ENCODE measurements at places on chromosomes 3 and 15.

GRCh38 chr3:72604328-72604727 is 243.9 kb downstream of the SHQ1 start:
- DNase-seq = no peak

GRCh38 chr3:147305533-147306250 is 100.7 kb downstream of the ZIC4 start:
- no peak for DNase-seq

GRCh38 chr3:50483374-50483773 is 20.1 kb downstream of the CACNA2D2 start:
- no peak for DNase-seq

- no peak for DNase-seq
Measured at GRCh38 chr3:53171064-53171418, 10.0 kb downstream of the PRKCD start.

DNA sequence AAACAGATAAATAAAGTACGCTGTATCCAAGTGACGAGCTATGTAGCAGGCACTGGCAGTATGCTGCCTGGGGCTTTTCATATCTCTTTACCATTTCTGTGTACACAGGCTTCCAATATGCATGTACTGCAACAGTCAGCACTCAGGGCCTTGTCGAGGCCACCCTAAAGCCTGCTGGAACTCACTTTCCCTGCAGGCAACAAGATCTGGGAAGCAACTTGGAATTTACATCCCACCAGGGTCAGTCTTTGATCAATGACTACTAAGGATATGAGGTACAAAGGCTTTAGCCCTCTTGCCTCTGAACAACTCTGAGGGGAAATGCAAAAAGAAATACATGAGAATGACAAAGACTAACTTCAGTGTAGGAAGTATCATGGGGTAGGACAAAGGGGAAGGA is 101.8 kb upstream of the ARL6 start:
- DNase-seq = no peak

DNA sequence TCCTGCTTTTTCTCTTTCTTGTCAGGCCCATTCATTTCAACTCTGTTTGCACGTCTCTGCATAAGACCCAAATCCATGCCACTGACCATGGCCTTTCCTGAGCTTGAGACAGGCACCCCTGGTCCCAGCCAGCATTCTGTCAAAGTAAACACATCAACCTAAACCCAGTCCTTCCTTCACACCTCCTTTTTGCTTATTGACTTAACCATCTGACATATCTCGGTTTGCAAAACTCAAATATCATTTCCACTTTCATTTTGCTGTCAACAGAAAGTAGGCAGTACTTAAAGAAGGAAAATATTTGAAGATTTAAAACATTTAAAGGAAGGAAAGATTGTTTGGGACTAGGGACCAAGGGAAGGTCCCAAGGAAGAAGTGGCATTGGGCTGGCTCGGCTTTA is 48.2 kb upstream of the KBTBD8 start:
- no peak for DNase-seq

DNA sequence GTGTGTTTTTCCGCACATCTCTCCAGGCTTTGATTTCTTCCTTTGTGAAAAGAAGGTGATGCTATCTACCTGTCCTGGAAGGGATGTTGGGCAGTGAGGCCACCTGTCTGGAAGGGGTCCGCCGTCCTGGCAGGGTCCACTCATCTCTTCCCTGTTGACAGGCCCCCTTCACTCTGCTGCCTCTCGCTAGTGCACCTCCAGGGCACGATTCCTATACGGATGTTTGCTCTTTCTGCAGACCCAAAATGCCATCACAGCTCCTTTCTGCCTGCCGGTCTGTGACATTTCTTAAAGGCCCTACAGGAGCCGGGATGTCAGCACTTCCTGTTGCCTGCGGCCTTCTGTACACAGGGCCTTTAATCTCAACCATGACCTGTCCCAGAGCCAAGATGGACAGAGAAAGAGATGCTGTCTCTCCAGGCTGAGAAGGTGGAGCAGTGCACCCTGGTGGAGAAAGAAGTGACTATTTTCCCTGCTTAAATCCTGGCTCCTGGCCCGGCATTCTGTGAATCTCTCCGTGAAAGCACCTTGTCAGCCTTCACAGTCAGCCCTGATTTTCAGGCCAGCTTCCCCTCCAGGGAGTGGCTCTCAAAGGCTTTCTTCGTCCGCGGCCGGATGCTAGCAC is 7.4 kb downstream of the FAM3D start:
- DNase-seq = no peak

DNA sequence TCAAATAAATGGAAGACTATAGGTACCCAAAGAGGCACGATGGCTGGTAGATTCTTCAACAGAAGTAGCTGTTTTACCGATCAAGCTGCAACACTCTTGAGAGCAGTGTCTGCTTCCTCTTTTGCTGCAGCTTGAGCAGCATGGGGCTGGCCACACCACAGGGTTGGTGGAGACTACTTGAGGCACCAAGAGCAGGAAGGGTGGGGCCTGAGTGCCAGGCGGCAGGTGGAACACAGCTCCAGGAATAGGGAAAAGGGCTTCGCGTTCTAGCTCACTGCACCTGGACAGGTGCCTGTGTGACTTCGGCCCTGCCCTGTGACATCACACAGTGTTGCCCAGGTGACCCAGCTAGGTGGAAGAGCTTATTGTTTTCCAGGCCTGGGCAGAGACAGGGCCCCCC is at the start of gene CCDC33:
Gene CCDC33 (plus strand): TSS at position 365 of the 400 bp plus-strand sequence. CDS start 394 bp downstream, outside the sequence.
- DNase-seq = no peak

DNA sequence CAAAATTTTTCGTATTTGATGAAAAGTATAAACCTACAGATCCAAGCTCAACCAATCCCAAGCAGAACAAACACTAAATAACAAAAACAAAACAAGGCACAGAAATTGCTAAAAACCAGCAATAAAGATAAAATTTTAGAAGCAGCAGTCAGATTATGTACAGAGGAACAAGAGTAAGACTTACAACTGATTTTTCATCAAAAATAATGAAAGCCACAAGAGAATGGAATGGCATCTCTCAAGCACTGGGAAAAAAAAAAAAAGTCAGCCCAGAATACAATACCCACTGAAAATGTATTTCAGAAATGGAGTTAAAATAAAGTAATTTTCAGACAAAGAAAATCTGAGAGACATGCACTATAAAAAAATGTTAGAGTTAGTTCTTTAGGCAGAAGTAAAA is 27.0 kb downstream of the GPR156 start:
- no peak for DNase-seq

DNA sequence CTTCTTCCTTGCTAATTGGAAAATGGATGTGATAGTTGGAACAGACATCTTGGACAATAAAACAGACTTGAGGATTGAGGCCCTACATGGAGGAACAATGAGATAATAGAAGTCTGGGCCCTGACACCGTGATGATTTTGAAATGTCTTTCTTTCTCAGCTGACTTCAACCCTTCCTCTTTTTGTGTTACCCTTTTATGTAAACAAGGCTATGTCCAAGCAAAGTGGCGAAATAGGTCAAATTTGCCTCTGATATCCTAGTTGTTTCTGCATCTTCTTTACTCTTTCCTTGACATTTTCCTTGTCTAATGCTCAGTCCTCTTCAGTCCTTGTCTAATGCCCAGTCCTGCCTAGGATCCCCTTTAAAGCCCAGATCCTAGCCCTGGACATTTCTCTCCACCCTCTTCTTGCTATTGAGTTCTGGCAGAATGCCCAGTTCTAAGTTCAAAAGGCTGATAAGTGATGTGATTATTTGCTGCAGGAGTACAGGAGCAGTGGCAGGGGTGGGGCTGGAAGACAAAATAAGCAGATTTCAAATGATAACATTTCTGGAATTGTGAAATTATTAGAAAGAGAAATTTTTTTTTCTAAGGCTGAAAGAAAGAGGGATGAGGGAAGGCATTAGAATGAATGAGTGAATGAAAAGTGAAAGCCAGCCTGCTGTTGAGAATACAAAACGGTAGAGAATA is 6.5 kb upstream of the VPS8 start:
- no peak for DNase-seq

GRCh38 chr3:190307164-190307545 is 15.1 kb downstream of the CLDN1 start:
- no peak for DNase-seq

GRCh38 chr3:190721330-190721729 is 141.2 kb downstream of the GMNC start:
- no peak for DNase-seq

GRCh38 chr3:65919826-65920225 is 118.9 kb downstream of the MAGI1 start:
- no peak for DNase-seq

DNA sequence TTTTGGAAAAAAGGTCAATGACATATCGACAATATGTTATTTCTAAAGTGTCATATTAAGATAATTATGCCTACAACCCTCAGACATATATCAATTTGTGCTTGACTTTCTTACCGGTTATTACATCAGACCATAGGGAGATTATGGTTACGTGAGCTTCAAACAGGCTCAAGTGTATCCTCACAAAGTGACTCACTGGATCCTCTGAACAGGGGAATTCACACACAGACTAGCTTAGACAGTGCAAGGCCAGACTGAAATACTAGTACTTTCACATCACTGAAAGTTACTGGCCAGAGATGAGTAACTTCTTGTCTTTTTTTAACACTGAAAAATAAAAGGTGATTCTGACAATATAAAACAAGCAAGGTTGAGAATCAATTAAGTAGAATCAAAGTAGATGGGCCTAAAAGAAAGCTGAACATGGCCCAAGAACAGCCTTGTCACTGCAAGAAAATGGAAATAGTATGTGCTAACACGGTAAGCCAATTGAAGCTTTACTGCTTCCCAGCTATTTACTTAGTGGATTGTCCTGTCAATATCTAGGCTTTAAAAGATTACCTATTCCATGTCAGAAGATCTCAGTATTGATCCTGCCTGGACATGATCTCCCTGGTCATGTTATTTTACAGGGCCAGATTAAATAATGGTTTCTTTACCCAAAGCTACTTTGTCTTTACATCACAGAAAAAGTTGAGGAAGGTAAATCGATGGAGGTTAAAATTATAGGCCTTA is 848.6 kb downstream of the ROBO1 start:
- no peak for DNase-seq

DNA sequence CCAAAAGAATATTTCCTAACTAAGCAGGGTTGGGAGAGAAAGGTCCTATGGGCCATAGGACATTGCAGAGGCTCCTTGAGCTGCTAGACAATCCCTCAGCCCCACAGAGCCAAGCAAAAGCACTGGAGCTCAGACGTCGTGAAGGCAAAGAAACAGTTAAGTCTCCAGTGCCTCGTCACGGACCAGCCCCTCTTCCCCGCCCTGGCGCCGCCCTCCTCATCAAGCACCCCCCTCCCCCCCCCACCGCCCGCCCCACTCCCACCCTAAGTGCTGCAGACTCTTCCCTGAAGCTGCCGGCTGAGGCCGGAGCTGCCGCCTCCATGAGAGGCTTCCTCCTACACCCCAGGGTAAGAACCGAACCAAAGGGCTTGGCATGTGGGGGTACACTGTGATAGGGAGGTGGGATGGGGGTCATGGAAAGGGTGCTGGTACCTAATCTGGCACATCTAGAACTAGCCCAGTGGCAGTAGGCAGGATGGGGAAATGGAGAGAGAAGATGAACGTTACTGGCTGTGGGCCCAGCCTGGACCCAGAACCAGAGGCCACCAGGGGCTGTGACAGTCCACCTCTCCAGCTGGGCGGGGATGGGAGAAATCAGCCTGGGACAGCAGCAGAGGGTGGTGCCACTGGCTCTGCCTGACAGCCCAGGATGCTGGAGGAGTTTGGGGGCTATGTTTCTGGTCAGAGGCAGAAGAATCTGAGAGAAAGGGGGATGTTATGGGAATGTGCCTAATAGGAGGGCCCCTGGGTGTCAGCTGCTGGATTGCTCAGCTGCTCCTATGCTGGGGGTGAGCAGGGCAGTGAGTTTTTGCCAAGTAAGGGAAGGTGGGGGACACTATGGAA is at the start of gene MAP1A:
Gene MAP1A (plus strand): TSS at position 255 of the 843 bp plus-strand sequence. CDS start 3,866 bp downstream, outside the sequence.
- DNase-seq = no peak

DNA sequence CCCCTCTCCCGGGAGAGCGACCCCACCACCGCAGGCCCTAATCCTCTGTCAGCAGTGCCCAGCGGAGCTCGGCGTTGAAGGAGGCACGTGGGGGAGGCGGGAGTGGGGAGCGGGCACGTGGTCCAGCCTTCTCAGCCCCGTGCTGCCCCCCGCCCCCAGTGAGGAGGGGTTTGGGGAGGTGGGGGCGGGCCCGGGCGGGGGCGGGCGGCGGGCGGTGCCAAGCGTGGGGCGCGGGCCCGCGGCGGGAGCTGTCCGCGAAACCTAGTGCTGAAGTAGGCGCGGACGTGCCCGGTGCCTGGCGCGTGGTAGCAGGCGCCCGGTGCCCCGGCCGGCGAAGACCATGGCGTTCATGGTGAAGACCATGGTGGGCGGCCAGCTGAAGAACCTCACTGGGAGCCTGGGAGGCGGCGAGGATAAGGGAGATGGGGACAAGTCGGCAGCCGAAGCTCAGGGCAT is at the start of gene CPLX3:
Gene CPLX3 (plus strand): TSS at position 264 of the 456 bp plus-strand sequence. CDS start 77 bp downstream, at position 341.
- DNase-seq = no peak

GRCh38 chr15:30903497-30904187 is at the start of gene FAN1:
TSS of gene FAN1 (plus strand) at chr15:30903915. CDS start at chr15:30904664, 749 bp downstream.
- DNase-seq = peak; percentile 79

DNA sequence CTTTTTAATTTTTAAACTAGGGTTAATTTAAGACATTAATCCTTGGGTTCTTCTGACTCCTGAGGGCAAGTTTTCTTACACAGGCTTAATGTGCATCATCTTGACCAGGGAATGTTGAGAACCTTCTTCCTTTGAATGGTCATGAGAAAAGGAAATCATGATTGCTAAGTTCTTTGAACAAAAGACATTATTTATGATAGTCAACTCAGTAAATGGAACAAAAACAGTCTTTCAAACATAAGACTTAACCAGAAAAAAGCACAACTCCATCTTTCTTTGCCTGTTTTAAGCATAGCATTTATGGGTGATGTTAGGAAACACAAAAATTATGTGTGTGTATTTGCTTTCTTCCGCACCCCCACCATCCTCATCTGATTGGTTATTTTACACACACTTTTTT is 5.4 kb downstream of the TLNRD1 start:
- DNase-seq = no peak

DNA sequence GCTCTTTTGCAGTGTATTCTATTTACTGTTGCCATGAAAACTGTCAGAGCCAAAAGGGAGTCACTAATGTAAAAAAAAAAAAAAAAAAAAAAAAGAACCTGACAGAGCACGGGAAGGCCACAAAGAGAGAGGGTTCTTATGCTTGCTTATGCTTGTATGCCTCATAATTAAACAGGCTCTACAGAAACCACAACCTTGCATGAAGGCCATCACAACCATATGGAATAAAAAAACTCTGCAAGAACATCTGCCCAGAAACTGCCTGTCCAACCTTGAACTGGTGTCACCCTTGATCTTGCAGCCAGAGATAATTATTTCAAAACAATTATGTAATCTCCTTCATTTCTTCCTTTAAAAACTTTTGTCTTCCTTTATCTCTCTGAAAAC is 50.1 kb downstream of the CFAP20DC start:
- no peak for DNase-seq

Measured in stimulated activated CD4-positive, alpha-beta T cell treated with anti-CD3 and anti-CD28 coated beads, Interleukin-12 subunit alpha, Interleukin-12 subunit beta, amount 100 ng/mL, for 24 hours (primary cell).